ENCODE measurements at places on chromosomes 1 and 21. TPM values are rescaled to one million over a fixed set of nuclear protein-coding genes. Genes with fewer than 3 reads are reported as not detected.

DNA sequence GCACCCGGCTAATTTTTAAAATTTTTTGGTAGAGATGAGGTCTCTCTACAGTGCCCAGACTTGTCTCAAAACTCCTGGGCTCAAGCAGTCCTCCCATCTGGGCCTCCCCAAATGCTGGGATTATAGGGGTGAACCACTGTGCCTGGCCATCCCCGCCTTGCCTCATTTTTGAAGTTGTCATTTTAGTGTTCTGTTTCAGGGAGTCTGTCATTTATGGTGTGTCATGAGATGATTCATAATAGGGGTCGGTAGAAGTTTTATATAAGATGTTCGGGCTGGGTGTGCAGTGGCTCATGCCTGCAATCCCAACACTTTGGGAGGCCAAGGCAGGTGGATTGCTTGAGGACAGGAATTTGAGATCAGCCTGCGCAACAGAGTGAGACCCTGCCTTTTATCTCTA lies 8.5 kb downstream of the PRCC start:
- DNase-seq = no peak

The CRNN gene
- not detected for total RNA-seq

- no peak for DNase-seq
Measured at GRCh38 chr1:83990734-83991133, 8.2 kb downstream of the TTLL7 start.

The WNT3A gene
- not detected for total RNA-seq

The RHBDL2 gene
- total RNA-seq = 1.1 TPM

DNA sequence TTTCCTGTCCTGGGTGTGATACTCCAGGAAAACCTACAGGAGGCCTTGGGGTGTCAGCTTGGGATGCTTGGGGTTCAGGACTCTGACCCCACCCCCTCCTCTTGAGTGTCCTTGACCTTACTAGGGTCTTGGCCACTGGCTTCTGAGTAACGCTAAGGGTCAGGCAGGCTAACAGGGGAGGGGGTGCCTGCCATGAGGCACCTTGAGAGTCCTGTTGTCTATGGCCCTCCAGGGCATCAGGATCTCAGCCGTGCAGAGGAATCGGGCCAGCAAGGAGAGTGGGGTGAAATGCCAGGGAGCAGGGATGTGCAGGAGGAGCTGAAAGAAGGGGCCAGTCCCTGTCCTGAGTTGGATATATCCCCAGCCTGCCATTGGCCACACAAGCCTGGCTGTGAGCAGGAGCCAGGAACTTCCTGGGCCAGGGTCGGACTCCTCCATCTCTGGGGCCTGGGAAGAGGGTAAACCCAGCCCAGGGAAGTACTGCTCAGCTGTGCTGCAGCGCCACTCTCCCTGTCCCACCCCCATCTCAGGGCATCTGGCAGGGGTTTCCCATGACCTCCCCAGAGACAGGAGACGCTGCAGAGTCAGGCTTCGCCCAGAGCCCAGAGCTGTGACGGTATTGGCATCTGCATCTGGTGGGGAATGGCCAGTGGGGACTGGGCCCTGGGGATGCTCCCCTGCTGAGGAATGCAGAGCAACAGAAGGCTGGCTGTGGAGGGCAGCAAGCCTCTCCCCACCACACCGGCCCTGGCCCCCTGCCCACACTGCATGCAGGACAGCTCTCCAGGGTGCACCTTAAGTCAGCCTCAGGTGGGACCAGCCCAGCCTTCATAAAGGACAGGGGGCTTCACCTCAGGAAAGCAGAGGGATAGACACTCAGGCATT lies 6.3 kb downstream of the KIF21B start:
- no peak for DNase-seq

GRCh38 chr1:212520299-212520698 lies 87.6 kb downstream of the NENF start:
- DNase-seq = no peak

The TGFB2 gene
- total RNA-seq = 0.37 TPM

DNA sequence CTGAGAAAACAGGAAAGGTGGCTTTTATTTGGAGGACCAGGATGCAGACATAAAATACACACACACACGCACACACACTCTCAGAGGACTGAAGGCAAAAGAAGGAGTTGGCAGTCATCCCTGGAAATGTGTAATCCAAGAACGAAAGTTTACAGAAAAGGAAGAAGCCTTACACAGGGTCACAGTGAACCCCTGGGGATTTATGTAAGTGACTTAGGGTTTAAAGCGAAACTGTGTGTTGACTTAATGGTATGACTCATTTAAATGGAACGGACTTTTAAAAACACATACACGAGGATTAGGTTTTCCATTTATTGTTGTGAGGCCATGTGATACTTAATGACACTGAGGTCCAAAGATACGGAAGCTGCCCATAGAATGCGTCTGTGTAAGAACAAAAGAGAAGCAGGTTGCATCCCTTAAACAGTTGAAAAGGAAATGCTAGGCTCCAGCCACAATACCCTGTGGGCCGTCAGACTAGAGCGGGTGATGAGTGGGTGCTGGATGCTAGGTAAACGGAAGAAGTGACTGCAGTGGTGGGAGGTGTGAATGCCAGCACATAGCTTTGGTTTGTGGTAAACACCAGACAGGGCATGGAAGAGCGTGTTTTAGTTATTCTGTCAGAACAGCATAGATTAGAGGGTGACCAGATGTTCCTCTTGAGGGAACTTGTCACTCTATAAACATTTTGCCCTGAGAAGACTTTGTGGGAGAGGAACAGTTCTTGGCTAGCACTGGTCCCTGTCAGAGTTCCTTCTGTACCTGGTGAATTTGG lies 21.6 kb upstream of the BCL10 start:
- DNase-seq = no peak

The RIPPLY3 gene
- 2.8 TPM for total RNA-seq

- no peak for DNase-seq
Measured at GRCh38 chr1:14704846-14705245, 106.4 kb downstream of the KAZN start.

DNA sequence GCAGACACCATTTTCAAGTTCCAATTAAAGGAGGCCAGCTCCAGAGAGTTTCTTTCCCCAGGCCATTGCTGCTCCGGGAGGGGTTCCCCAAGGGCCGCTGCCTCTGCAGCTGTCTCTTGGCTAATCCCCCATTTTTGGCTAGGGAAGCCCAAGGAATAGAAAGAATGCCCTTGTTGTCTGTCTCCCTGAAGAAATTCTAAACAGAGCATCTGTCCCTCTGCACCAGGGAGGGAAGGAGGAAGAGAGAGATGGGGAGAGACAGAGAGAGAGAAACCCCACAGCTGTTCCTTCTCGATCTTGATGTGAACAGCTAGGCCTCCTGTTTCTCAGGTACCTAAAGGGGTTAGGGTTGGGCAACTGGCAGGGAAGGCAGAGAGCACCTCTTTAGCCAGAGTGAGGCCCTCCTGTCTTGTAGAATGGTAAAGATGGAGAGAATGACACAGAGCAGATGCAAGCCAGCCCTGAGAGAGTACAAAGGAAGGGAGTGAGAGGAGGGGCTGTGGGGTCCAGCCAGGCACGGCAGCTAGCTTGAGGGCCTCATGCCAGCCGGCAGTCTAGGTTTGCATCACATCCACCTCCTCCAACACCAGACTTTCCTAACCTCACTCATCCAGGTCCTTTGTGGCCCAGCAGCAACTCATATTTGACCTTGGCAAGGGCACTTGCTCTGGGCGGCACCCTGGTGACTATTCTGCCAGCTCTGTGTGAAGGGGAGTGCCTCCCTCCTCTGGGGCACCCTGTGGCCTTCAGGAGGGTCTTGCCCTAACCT lies 13.1 kb downstream of the OPTC start:
- no peak for DNase-seq

The CYP4Z1 gene
- not detected for total RNA-seq

GRCh38 chr1:228217551-228218344 lies 9.9 kb downstream of the OBSCN start:
- DNase-seq = no peak

DNA sequence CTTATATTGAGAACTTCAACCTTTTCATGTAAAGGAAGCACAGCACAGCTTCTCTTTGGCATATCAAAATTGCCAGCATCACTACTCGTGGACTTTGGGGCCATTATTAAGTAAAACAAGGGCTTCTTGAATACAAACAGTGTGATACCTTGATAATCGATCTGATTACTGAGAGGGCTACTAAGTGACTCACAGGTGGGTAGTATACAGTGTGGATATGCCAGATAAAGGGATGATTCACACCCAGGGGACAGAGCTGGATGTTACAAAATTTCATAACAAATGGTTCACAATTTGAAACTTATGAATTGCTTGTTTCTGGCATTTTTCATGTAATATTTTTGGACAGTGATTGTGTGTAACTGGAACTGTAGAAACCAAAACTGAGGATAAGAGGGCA lies 15.4 kb downstream of the HDAC1 start:
- no peak for DNase-seq

The FMO2 gene
- total RNA-seq = 0.47 TPM

The MATN1 gene
- total RNA-seq = not detected

GRCh38 chr1:164320790-164321731 lies 237.9 kb upstream of the PBX1 start:
- peak; percentile 80 for DNase-seq

DNA sequence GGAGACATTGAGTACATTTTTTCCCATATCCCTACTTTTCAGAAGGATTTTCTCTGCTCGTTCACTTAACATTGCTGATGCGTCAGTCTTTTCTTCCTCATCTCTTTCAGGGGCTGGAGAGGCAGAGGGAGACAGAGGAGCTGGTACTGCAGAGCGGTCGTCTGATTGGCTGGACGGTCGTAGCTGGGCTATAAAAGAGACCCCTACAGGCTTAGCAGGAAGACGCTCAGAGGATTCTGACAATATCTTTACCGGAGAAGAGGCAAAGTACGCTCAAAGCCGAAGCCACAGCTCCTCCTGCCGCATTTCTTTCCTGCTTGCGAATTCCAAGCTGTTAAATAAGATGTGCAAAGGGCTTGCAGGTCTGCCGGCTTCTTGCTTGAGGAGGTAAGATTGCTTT lies at the start of gene RGS4:
RGS4 (plus strand) TSS at position 220 of the 400 bp plus-strand sequence; CDS start at position 344, 124 bp downstream.
- DNase-seq = peak; percentile 93

GRCh38 chr1:109610609-109611307 lies 8.7 kb downstream of the GNAT2 start:
- DNase-seq = no peak

The KLHDC8A gene
- 20.2 TPM for total RNA-seq

The CAMK1G gene
- 4.3 TPM for total RNA-seq

DNA sequence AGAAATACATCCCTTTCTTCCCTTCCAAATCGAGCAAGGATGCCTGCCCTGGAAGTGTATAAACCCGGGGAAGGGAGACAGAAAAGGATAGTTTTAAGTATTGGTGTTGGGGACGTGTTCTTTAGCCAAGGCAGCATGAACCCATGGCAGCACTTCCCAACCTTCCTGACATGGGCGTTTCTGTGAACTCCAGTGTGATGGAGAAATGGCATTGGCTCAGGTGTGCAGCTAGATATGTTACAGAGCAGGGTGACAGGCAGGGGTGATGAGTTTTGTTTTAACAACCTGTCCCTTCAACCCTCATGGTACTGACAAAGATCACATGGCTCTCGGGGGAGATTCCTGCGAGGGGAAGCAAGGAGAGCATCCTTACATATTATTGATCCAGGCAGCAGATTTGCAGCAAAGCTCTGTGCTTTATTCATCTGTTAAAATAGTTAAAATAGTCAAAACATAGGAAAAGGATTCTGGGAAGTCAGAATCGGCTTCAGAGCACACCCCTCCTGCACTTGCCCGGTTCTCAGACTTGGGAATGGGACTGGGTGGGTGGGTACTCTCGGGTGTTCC lies 4.0 kb downstream of the MX1 start:
- DNase-seq = no peak

The FMO4 gene
- total RNA-seq = 3.9 TPM

DNA sequence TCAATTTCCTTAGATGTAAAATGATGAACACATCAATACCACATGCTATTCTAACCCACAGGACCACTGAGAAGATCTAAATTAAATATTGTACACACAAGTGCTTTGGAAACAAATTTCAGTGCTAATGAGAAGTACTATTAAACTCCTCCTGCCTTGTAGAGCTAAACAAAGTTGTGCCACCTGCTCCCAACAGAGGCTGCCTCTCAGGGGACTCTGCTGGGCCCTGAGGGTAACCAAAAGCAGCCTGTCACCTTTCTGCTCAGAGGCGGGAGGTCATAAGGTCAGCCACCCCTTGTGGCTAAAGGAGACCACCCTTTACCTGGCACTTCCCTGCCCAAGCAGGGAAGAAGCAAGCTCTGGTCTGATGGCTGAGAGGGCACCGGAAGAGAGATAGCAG lies 6.3 kb downstream of the SLC9A1 start:
- no peak for DNase-seq

GRCh38 chr1:24540906-24541710 lies 14.8 kb upstream of the NCMAP start:
- DNase-seq = no peak

DNA sequence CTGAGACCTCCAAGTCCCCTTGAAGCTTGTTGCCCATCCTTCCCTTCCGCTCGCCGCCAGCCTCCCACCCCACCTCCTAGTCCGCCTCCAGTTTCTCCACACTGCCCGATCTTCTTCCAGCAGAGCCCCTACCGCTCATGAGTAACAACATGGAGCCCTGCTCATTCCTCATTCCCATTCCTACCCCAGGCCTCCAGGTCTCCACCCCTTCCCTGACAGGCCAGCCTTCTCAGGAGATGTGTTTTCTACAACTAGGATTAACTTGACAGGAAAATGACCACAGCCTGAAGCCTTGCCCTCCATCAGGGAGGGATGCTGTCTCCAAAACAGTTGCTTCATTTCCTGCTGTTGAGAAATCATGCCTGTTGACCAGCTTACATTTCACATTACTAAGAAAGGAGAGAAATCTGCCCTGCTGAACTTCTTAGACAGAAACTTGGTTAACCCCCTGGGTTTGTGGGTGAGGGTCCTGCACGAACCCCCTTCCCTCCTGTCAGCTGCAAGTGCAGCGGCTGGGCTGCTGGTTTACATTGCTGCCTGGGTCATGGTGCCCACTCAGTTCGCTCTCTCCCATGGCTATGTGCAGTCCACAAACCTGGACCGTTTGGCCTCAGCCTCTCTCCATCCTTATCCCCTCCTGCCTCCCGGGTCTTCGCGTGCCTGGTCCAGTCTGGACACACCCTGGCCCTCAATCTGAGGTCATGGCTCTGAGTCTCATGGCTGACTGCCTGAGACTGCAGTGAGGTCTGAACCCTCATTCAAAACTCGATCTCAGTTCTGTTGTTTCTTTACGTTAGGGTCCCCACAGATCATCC lies 16.1 kb upstream of the CHI3L1 start:
- DNase-seq = no peak

The EDN2 gene
- total RNA-seq = not detected

- no peak for DNase-seq
Measured at GRCh38 chr1:182192966-182193365, 131.5 kb upstream of the ZNF648 start.

The MANEAL gene
- total RNA-seq = 0.24 TPM

The BATF3 gene
- total RNA-seq = not detected

GRCh38 chr1:8404460-8405370 lies 86.8 kb downstream of the SLC45A1 start:
- no peak for DNase-seq

DNA sequence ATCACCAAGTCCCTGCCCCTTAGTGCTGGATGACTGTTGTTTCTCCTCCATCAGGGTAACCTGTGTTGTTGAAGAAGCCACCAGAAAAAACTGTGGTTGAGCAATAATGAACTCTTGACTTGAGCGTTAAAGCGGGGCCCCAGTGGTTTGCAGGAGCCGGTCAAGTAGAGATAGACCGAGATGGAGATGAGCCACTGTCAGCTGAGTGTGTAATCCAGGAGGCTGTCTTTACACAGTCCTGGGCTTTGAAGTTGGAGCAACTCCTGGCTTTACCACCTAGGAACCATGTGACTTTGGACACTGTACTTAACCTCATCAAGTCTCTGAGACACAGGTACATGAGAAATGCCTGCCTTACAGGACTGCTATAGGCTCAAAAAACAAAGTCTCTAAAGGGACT lies 158.1 kb downstream of the ST6GALNAC3 start:
- DNase-seq = no peak

Data from neural progenitor cell (in vitro differentiated cells).